ENCODE measurements at places on chromosomes 6 and 20. TPM values are rescaled to one million over a fixed set of nuclear protein-coding genes. Genes with fewer than 3 reads are reported as not detected.

The KIF6 gene
- 0.45 TPM for total RNA-seq

The SLC17A9 gene
- total RNA-seq, result 0.32 TPM

The WFDC5 gene
- total RNA-seq, result not detected

The SLC22A7 gene
- total RNA-seq, result 0.29 TPM

The MYLK2 gene
- total RNA-seq, result not detected

The SYNCRIP gene
- 56.1 TPM for total RNA-seq

The TAGAP gene
- total RNA-seq, result 1.1 TPM

The SEL1L2 gene
- 0.46 TPM for total RNA-seq

The VSTM2L gene
- total RNA-seq, result 15.4 TPM

DNA sequence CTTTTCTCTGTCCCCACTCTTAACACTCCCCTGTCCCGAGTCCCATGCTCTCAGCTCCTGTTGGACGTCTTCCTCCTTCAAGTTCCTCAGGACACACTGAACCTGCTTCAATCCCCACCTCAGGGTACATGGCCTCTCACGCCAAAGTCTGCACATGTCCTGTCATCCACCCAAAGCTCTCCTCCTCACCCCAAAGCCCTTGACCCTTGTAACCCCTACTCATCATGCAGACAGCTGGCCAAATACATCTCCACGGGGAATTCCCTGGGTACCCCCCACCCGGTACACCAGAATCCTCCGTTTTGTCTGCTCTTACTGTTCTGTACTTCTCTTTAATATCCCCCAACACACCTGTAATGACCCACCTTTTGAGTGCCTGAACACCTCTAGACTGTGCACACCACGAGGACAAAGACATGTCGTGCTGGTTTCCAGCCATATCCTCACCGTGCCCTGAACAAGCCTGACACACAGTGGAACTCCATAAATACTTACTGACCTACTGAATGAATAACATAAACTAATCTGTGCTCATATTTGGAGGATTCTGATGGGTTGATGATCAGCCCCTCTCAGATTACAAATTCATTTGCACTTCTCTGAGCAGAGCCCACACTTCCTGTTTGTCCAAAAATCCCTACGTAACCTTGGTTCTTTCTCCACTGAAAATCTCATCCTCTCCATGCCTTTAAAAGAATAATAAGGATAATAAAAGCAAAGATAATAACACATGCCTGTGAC is 66.8 kb upstream of the EYA2 start:
- no peak for DNase-seq
- H3K4me1 ChIP-seq, result no peaks in the 10 kb centered on the region
- H3K36me3 ChIP-seq, result no peaks in the 10 kb centered on the region
- no peak overlapping the region for H3K27ac ChIP-seq

DNA sequence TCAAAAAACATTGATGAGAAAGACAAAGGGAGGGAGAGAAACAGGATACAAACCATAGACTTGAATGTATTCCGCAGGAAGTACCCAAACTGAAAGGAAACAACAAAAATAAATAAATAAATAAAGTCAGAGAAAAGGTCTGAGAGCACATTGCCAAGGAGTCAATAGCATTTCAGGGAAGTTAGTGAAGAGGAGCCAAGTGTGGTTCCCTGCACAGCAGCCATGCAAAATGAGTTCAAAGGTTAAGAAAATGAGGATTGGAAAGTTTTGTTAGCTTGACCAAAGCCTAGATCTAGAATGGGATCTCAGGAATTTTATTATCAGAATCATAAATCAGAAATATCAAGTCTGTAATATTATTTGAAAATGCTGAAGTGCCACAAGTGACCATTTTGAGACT is 700.0 kb downstream of the MAFB start:
- DNase-seq, result no peak
- H3K27me3 ChIP-seq, result no peaks in the 10 kb centered on the region
- H3K4me1 ChIP-seq, result peaks cover 17% of the 10 kb centered on the region
- H3K36me3 ChIP-seq, result no peaks in the 10 kb centered on the region

GRCh38 chr20:49915118-49915379 is 280 bp downstream of the SPATA2 start:
- peak overlapping the region; percentile 99 for H3K27ac ChIP-seq
- no peaks in the 10 kb centered on the region for H3K36me3 ChIP-seq
- no peak for DNase-seq
- H3K27me3 ChIP-seq, result no peaks in the 10 kb centered on the region
- peaks cover 57% of the 10 kb centered on the region for H3K4me1 ChIP-seq

GRCh38 chr6:43125555-43125954 is 45.5 kb upstream of the SRF start:
- no peaks in the 10 kb centered on the region for H3K36me3 ChIP-seq

- no peaks in the 10 kb centered on the region for H3K36me3 ChIP-seq
- H3K4me1 ChIP-seq, result peaks cover 11% of the 10 kb centered on the region
- peak overlapping the region; percentile 86 for H3K27ac ChIP-seq
Observed at GRCh38 chr6:33570806-33571636, 9.1 kb downstream of the BAK1 start.

DNA sequence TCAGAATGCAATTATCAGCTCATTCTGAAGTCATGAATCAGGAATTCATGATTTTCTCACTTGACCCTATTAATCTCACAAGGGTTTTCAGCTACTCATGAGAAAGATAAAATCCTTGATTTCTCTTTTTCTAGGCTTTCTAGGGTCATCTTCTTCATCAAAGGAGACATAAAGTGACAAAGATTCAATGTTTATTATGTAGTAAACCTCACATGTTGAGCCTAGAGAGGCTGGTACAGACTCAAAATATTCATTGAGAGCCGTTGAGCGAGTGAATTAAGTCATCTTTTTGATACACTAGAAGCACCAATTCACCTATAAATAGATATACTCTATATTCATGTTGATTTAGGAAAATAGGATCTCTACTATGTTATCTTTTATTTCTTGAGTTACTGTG is 104.8 kb upstream of the TRAF3IP2 start:
- H3K27me3 ChIP-seq, result no peaks in the 10 kb centered on the region
- peaks cover 45% of the 10 kb centered on the region for H3K4me1 ChIP-seq
- peaks cover 20% of the 10 kb centered on the region for H3K36me3 ChIP-seq
- peak overlapping the region; percentile 38 for H3K27ac ChIP-seq

DNA sequence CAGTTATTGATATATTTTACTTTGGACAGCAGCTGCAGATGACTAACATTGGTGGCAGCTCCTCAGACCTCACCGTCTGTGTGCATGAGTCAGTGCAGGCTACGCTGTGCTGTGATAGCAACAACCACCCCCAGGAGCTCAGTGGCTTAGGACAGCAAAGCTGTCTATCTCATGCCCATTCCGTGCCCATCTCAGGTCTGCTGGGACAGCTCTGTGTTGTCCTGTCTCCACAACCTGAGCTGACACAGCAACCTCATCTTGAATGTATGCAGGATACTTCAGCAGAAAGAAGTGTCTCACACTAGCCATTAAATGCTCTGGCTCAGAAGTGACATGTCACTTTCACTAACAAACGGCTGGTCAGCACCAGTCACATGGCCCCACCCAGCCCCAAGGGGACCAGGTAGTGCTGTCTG is 47.7 kb downstream of the BANF2 start:
- H3K36me3 ChIP-seq, result no peaks in the 10 kb centered on the region
- peaks cover 17% of the 10 kb centered on the region for H3K4me1 ChIP-seq
- DNase-seq, result no peak

DNA sequence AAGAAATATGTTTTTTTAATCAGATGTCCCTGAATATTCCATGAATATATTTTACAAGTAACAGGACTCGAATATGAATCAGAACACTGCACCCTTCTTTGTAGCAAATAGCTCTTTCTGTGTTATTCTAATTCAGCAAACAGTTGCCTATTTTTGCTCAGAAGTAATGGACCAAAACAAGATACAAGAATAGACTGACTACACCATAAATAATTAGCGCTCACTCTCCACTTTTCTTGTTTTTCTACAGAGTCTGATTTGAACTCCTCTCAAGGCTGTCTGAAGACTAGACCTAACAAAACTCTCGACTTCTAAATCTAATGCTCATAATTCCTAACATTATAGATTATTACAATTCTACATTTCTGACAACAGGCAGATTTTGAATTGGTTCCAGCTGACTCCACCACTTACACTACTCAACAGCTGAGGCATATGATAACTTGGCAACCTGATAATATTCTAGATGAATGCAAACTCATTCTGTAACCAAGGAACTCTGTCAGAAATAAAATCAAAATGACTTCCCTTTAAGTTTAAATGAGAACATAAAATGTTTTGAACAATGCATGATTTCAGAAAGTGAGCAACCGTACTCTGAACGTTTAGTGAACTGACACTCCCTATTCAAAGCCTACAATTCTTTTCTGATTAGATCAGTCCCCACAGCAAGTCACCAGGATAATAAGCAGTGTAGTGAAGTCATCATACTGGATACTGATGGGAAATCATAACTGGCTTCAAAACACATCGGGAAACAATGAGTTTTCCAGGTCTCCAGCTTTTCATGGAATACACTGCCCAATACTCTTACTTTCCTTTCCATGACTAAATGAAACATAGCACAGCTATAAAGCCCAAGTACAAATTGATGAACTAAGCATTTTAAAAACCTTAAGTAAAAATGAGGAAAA is 114.2 kb upstream of the BEND6 start:
- peak overlapping the region; percentile 91 for H3K27ac ChIP-seq
- peaks cover 48% of the 10 kb centered on the region for H3K4me1 ChIP-seq
- H3K27me3 ChIP-seq, result peaks cover 13% of the 10 kb centered on the region
- no peaks in the 10 kb centered on the region for H3K36me3 ChIP-seq

GRCh38 chr6:10886691-10887502 is at the start of gene SYCP2L:
Gene SYCP2L, plus strand, starts transcription at chr6:10887052. Its CDS starts 75 bp downstream, at chr6:10887127.
- no peak within 1 kb of the TSS for H3K27ac ChIP-seq
- DNase-seq, result peak; percentile 39
- peaks cover 30% of the 10 kb centered on the region for H3K4me1 ChIP-seq
- H3K4me3 ChIP-seq, result peak within 1 kb of the TSS; percentile 61

GRCh38 chr6:136696238-136696637 is 96.0 kb downstream of the MAP3K5 start:
- no peaks in the 10 kb centered on the region for H3K4me1 ChIP-seq
- no peak overlapping the region for H3K27ac ChIP-seq
- H3K4me3 ChIP-seq, result no peak overlapping the region
- DNase-seq, result no peak

GRCh38 chr20:44494681-44495080 is 19.0 kb downstream of the TTPAL start:
- H3K27me3 ChIP-seq, result no peaks in the 10 kb centered on the region
- no peak for DNase-seq
- H3K4me1 ChIP-seq, result peaks cover 37% of the 10 kb centered on the region

DNA sequence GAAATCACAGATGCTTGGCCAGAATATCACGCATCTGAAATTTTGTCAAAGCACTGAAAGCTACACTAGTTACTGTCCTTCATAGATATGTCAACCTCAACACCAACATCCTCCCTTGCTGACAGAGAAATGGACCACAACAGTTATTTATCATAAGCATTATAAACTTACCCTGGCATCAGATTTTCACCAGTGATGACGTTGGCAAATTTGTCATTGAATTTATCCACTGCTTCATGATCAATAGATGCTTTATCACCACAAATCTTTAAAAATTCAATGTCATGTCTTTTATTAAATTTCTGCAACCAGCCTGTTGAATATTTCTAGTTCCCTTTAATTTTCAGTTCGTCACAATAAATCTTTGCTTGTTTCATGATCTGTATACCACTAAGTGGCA is 205.7 kb downstream of the GJA1 start:
- H3K36me3 ChIP-seq, result no peaks in the 10 kb centered on the region
- DNase-seq, result no peak
- no peaks in the 10 kb centered on the region for H3K27me3 ChIP-seq
- no peak overlapping the region for H3K4me3 ChIP-seq
- H3K27ac ChIP-seq, result no peak overlapping the region
- no peaks in the 10 kb centered on the region for H3K4me1 ChIP-seq

- no peaks in the 10 kb centered on the region for H3K36me3 ChIP-seq
- H3K4me3 ChIP-seq, result no peak overlapping the region
- no peaks in the 10 kb centered on the region for H3K27me3 ChIP-seq
- no peak for DNase-seq
- H3K4me1 ChIP-seq, result peaks cover 28% of the 10 kb centered on the region
Observed at GRCh38 chr6:157145656-157146285, 177.5 kb downstream of the TMEM242 start.

GRCh38 chr20:31449511-31450414 is 9.3 kb downstream of the DEFB123 start:
- no peaks in the 10 kb centered on the region for H3K36me3 ChIP-seq
- no peak overlapping the region for H3K27ac ChIP-seq
- no peaks in the 10 kb centered on the region for H3K4me1 ChIP-seq
- DNase-seq, result no peak

DNA sequence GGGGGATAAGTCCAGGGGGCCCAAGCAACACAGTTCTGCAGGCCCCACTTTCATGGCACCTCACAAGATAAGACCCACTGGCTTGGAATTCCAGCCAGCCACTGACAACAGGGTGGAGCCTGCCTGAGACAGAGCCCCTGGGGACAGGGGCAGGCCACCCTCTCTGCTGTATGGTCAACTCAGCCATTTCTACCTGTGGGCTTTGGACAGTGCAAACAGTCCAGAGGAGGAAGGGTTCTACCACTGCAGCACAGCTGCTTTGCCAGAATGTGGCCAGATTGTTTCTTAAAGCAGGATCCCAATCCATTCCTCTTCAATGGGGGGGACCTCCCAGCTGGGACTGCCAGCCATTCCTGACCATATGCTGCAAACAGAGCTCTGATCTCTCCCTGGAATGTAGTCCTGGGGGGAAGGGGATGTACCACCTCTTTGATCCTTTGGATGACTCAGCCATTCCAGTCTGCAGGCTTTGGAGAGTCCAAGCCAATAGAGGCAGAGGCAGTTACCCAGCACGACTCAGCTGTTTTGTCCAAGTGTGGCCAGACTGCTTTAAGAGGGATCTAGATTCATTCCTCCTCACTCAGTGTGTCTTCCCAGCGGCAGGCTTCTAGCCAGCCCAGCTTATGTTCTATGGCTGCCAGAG is 842.2 kb downstream of the EPHA7 start:
- H3K27ac ChIP-seq, result no peak overlapping the region
- no peaks in the 10 kb centered on the region for H3K36me3 ChIP-seq
- H3K27me3 ChIP-seq, result no peaks in the 10 kb centered on the region
- no peaks in the 10 kb centered on the region for H3K4me1 ChIP-seq

DNA sequence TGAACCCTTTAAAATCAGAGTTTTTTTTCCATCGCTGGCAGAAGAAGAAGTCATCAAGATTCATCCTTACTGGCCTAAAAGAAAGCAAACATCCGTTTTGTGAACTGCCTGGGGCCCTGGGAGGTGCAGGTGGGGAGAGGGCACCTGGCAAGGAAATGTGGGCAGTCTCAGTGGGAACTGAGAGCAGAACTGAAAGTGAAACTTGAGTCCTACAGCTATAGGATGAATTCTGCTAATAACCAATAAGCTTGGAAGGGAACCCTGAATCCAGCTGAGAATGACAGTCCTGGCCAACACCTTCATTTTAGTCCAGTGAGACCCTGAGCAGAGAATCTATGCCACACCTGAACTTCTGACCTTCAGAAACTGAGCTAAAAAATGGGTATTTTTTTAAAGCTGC is 130.1 kb upstream of the ASCC3 start:
- H3K27ac ChIP-seq, result no peak overlapping the region
- no peaks in the 10 kb centered on the region for H3K36me3 ChIP-seq
- no peak for DNase-seq
- no peaks in the 10 kb centered on the region for H3K4me1 ChIP-seq

DNA sequence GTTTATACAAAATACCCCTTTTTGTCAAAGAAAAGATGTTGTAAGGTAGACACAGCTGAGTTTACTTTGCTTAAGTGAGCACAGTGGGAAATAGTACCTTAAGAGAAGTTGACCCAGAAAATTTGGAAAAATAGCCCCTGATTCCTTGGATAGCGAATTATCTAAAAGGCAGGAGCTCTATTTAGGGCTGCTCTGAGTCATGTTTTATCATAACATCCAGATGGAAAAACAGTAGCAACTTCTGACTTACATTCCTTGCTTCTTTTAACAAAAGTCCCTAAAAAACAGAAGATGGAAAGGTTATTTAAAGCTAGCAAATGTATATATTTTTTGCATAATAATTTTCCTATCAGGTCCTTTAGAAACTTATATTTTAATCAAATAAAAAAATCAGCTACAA is 59.0 kb downstream of the THEMIS start:
- DNase-seq, result no peak
- no peaks in the 10 kb centered on the region for H3K27me3 ChIP-seq
- H3K4me1 ChIP-seq, result no peaks in the 10 kb centered on the region
- H3K36me3 ChIP-seq, result no peaks in the 10 kb centered on the region
- no peak overlapping the region for H3K4me3 ChIP-seq
